ENCODE measurements at places on chromosomes 13 and 19.
A peak's percentile ranks its signal among the peaks of the same experiment; 100 is the strongest.

- peak; percentile 21 for ATAC-seq
Measured at GRCh38 chr13:112711528-112712265, 21.9 kb downstream of the ATP11A start.

DNA sequence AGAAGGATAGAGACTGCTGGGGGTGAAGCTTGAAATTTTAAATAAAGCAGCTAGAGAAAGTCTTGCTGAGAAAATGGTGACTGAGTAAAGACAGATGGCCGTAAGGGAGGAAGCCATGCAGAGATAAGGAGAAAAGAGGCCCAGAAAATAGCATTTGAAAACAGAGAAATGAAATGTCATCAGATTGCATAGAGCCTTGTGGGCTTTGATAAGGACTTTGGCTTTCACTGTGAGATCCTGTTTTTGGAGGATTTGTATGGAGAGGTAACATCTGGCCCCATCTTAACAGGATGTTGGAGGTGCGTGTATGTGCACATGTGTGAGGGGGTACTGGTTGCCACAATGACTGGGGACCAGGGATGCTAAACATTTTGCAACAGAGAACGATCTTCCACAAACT, 19.5 kb upstream of the ATP8A2 start:
- ATAC-seq = no peak

DNA sequence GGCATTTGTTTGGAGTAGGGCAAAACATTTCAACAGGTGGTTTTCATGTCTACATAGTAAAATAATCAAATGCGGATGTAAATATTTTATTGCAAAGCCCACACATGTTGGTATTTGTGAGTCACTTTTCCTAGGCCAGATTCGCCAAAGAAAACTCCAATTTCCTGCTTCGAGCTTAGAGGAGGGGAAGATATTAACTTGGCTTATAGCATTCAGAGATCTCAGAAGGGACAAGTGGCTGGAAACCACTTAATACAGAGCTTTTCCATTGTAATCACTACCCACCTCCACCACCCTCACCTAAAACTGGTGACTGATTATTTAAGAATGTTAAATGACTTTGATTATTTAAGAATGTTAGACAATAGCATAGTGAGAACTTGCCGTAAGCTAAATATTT, 530.6 kb upstream of the SPRY2 start:
- ATAC-seq = no peak

GRCh38 chr13:32893176-32893575, 123.0 kb upstream of the KL start:
- no peak for ATAC-seq

DNA sequence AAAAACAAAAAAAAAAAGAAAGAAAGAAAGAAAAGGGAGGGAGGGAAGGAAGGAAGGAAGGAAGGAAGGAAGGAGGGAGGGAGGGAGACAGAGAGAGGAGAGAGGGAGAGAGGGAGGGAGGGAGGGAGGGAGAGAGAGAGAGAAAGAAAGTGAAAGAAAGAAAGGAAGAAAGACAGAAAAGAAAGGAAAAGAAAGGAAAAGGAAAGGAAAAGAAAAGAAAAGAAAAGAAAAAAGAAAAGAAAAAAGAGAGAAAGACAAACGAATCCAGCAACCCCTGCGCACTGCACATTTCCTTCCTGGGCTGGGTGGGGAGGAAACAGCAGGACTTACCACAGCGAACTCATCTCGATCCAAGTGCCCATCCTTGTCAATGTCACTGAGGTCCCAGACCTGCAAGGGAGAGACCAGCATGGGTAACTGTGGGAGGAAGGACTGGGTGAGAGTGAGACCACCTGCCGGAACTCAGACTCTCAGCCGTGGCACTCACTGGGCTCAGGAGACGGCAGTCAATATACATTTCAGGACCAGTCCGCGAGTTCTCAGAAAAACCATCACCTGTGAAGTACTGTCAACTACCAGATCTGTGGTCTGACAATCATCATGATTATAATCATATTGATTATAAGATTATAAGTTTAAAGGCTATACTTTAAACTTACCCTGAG, 43.3 kb downstream of the EPS15L1 start:
- peak; percentile 28 for ATAC-seq

DNA sequence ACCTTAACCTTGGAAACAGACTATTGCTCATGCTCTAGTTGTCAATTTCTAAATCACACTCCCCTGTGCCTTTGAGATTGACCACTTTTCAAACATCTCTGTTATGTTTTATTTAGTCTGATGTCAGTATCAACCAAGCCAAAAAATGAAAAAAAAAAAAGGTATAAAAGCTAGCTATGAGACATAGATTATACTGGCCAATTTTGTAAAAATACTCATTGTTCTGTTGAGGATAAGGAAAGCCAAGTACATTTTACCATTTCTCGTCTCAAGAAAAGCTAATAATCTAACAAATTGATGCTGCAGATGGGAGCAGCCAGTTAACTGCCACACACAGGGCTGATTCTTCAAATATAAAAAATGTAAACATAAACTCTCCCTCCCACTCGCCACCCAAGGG, 572.6 kb upstream of the KLF12 start:
- no peak for ATAC-seq

DNA sequence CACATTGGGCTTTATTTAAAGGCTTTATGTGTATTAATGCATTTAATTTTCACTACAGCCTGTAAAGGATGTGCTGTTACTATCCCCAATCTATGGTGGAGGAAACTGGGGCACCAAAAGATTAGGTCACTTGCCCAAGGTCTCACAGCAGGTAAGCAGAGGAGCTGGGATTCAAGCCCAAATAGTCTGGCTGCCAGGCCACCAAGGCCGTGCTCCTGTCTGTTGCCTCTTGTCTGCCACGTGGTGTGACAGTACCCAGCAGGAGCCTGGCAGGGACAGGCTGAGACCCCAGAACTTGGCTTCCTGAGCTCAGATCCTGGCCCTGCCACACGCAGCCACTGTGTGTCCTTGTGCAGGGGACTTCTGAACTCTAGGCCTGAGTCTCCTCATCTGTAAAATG, 4.5 kb downstream of the NTN5 start:
- ATAC-seq = no peak

DNA sequence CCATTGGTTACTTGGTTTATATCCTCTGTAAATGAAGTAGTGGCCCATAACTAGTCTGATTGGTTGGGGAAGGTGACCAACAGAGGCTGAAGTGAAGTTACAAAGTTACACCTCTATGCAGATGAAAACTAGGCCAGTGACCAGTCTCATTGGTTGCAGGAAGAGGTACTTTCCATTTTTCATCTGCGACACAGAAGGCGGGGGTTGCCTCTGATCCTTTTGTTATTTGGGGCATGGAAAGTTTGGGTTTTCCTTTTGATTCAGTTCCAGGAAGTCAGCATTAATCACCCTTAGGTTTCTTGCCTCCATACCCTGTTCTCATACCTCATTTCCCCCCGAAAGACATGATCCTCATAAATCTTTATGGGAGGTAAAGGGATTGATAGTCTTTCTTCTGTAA, 20.2 kb downstream of the ZNF544 start:
- ATAC-seq = no peak

GRCh38 chr19:10270180-10270615, 722 bp upstream of the ICAM1 start:
- peak; percentile 59 for ATAC-seq

DNA sequence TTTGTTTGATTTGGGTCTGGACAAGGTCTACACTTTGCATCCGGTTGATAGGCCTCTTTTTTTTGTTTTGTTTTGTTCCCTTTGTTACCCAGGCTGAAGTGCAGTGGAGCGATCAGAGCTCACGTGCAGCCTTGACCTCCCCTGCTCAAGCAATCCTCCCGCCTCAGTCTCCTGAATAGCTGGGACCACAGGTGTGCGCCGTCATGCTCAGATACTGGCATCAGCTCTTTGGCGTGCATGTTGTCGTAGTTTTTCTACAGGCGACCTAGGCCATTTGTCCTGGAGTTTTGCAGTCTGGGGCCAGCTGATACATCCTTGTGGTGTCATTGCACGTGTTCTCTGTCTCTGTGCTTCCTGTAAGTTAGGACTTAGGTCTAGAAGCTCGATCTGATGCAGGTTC, 16.3 kb downstream of the PAK4 start:
- ATAC-seq = no peak

DNA sequence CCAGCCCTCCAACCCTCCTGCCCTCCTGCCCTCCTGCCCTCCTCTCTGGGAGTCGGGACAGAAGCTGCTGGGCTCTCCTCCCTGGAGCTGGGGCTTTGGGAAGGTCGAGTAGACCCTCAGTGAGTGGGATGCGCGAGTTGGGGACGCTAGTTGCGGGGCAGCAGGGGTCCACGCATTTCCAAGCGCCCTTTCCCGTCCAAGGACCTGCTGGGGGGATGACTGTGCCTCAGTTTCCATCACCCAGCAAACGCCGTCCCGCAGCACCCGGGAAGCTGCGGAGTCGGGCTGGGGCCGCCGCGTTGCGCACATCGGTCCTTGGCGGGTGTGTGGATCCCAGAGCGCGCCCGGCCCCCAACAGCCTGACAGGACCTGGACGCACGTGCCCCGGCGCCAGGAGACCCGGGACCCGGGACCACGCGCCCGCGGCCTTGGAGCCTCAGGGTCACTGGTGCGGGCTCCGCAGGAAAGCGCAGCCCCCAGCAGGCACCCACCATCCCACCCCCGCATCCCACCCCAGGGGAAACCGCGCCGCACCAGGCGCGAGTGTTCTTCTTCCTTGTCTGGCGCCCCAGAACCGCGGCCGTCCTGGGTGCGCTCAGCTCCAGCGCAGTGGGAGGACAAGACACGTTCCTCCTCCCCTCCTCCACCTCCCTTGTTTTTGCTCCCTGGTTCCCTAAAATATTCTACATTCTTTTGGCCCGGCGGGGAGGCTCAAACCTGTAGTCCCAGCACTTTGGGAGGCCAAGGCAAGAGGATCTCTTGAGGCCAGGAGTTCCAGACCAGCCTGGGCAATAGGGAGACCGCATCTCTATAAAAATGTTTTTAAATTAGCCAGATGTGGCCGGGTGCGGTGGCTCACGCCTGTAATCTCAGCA, 9.2 kb downstream of the ONECUT3 start:
- ATAC-seq = no peak

- peak; percentile 10 for ATAC-seq
Measured at GRCh38 chr19:1069009-1069779, 2.2 kb downstream of the ARHGAP45 start.

DNA sequence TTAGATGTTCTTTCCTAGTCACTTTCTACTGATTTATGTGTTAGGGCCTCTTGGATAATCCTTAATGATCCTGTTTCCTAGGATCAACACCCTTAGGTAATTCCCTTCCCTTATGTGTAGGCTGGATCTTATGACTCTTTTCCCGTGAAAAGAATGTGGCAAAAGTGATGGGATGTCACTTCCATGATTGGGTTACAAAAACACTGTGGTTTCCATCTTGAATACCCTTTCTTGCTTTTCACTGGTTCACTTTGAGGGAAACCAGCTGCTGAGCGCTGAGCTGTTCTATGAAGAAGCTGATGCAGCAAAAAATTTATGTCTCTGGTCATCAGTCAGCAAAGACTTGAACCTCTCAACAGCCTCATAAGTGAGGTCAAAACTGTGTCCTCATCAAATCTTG, 609.4 kb downstream of the OLFM4 start:
- ATAC-seq = no peak

GRCh38 chr19:18865973-18866799, 29.8 kb downstream of the CERS1 start:
- ATAC-seq = peak; percentile 84

- ATAC-seq = no peak
Measured at GRCh38 chr13:45332036-45332830, 8.8 kb downstream of the TPT1 start.

DNA sequence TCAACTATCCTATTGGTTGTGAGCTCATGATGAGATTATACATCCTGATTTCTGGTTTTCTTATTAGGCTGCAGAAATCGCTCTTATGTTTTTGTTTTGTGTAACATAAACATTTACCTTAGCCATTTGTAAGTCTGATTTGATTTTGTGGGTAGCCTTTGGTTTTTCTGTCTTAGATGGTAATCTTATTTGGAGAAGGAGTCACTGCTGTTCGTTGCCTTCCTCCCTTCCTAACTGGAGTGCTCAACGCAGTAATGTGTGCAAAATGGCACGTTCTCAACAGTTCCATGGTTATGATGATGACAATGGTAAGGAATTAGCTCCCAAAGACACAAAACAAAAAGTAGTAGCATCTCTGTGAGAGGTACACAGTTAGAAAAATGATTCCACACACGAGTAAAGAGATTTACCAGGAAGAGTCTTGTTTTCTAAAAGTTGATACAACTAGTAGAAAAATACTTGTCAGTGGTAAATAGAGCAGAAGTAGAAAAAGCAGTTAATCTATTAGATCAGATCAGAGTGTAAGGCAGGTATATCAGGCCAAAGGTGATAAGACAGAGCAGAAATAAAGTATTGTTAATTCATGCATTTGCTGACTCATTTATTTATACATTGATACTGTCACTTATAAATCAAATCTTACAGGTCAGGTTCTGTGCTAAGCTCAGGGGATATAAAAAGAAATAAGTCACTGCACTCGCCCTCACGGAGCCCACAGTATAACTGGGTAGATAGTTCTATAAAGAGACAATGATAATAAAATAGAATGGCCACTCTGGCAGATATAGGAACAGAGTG, 270.0 kb downstream of the NALCN start:
- no peak for ATAC-seq

- no peak for ATAC-seq
Measured at GRCh38 chr13:79908381-79908780, 427.4 kb downstream of the NDFIP2 start.

DNA sequence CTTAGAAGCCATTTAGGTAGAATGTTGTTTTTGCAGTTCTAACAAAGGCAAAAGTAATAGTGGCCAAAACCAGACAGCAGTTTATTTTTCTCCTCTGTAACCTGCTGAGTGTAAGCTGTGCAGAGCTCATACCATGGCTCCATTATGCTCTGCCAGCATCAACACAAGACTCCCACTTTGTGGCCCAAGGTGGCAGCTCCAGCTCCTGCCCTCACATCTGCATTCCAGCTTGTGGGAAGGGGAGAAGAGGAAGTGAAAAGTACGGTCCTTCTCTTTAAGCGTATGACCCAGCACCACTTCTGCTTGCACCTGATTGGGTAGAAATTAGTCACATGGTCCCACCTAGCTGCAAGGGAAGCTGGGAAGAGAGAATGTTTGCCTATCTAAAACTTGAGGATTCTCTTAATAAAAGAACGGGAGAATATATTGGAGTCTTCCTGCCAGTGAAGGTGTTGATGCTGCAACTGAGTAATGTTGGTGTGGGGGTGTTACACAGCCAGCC, 19.2 kb downstream of the ADGRE1 start:
- no peak for ATAC-seq

GRCh38 chr13:19050901-19051300, 130.7 kb downstream of the TUBA3C start:
- ATAC-seq = no peak

DNA sequence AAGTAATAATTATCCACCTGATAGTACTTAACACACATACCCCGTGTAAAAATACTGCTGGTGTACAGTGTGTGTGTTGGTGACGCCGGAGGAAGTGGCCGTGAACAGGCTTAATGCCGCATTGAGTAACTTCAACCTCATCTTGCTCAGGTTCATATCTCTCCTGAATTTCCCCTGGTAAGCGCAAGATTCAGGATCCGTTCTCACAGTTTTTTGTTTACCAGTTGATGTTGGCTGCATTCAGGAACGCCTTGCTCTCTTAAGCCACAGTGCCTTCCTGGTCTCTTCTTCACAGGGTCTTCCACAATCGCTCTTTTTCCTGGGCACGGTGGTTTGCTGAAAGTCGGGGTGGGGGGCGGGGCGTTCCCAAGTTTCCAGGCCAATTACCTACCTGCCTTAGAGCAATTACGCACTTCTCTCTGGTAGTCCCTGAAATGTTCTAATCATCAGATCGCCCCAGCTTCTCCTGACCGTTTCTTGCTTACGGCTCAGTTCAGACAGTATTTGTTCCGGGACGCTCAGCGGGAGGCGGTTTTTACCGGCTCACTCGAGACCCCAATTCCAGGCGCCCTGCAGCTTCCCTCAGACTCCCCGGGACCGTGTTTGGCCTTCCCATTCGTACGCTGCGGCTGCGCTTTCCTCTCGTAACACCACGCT, 706 bp upstream of the DNAJC3 start:
- ATAC-seq = no peak

GRCh38 chr19:21568816-21569493, 63.6 kb downstream of the ZNF429 start:
- peak; percentile 96 for ATAC-seq
